ENCODE measurements at places on chromosomes 12 and 14.
A peak's percentile ranks its signal among the peaks of the same experiment; 100 is the strongest.

- no peaks in the 10 kb centered on the region for H3K27me3 ChIP-seq
- peaks cover 41% of the 10 kb centered on the region for H3K4me1 ChIP-seq
- H3K27ac ChIP-seq, result no peak overlapping the region
- DNase-seq, result no peak
- H3K4me3 ChIP-seq, result no peak overlapping the region
These were observed 24.8 kb upstream of the AKAP5 start for GRCh38 chr14:64440494-64440893.

DNA sequence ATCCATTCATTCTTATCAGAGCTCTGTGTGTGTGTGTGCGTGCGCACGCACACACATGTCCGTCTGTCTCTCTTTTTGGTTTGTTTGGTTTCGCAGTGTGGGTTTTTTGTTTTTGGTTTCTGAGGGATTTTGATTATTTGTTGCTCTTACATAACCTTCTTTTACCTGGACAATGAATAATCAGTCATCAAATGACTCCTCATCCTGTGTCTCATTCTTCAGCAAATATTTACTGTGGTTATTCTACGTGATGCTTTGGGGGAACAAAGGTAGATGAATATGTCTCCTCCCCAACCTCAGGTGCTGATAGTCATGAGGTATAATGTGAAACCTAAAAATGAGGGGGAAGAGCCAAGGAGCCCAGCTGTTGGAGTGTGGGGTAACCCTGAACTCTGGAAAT, 92.4 kb downstream of the SAMD4A start:
- H3K4me3 ChIP-seq, result no peak overlapping the region
- DNase-seq, result no peak
- H3K4me1 ChIP-seq, result no peaks in the 10 kb centered on the region
- no peaks in the 10 kb centered on the region for H3K36me3 ChIP-seq
- H3K27me3 ChIP-seq, result peaks cover 7% of the 10 kb centered on the region
- H3K27ac ChIP-seq, result no peak overlapping the region

- no peaks in the 10 kb centered on the region for H3K4me1 ChIP-seq
- peaks cover 6% of the 10 kb centered on the region for H3K36me3 ChIP-seq
- H3K27me3 ChIP-seq, result no peaks in the 10 kb centered on the region
- no peak overlapping the region for H3K27ac ChIP-seq
- no peak overlapping the region for H3K4me3 ChIP-seq
These were observed 410.7 kb downstream of the TMEM117 start for GRCh38 chr12:44246482-44247105.

DNA sequence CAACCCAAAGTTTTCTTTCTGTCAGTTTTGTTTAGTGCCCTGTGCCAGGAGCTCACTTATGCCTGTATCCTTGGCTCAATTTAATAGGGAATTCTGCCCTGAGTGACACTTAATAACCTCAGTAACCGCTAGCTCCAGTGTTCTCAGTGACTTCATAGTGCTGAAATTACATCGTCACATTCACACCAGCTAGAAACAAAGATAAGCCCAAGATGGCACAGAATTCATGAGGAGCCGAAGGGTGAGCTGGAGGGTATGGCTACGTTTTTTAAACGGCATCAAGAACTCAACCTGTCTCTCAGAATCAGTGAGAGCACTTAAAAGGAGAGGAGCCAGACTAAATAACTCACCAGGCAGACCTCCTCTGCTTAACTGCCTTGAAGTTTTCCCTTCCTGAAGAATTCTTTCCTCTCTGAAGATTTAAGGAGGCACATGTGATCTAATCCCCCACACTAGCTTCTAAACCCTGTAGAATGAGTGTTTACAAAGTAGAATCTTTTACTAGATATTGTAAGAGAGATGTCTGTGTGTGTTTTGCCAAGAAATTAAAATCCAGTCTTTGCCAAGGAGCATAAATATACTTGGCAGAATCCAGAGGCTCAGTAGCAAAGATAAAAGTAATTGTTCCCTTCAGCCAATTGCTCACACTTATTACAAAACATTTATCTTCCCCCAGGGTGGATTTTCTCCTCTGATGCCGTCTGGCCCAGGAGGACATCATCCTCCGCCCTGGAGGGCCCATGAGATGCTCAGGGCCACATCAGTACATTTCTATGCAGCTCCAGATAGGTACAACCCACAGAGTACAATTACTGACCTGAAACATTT, 37.3 kb downstream of the PTGER2 start:
- H3K27me3 ChIP-seq, result no peaks in the 10 kb centered on the region
- H3K36me3 ChIP-seq, result peaks cover 2% of the 10 kb centered on the region
- peaks cover 78% of the 10 kb centered on the region for H3K4me1 ChIP-seq
- peak overlapping the region; percentile 97 for H3K27ac ChIP-seq

DNA sequence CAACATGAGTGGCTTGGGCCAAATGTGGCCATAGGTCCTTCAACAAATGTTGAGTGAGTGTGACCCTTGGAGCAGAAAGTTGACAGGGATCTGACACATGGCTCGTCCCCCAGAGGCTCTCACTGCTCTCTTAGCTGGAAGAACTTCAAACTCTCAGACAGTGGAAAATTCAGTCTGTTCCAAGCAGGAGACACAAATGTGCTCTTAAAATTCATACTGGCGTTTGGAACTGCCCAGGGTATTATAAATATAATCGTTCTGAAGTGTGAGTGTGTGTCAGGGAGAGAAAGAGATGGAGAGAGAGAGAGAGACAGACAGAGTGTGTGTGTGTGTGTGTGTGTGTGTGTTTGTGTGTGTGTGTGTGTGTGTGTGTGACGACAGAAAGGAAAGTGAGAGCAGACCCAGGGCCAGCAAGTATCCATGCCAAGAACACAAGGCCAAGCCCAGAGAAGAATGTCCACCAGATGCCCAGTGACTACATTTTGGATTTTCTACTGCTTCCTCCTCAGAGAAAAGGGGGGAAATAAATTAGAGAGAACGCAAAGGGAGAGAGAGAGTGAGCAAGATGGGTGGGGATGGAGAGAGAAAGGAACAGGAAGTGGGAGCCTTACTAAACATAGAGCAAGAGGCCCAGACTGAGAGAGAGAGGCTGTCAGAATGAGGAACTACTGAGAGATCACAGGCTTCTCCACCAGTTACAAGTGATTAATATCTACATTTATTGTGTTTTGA, 193.6 kb upstream of the NUDT4 start:
- H3K4me3 ChIP-seq, result no peak overlapping the region
- no peaks in the 10 kb centered on the region for H3K27me3 ChIP-seq
- DNase-seq, result no peak
- H3K36me3 ChIP-seq, result peaks cover 3% of the 10 kb centered on the region
